ENCODE measurements at places on chromosomes 1 and 21. TPM values are rescaled to one million over a fixed set of nuclear protein-coding genes. Genes with fewer than 3 reads are reported as not detected.

GRCh38 chr1:155223047-155223446 is 14.6 kb downstream of the MTX1 start:
- DNase-seq, result peak; percentile 63

DNA sequence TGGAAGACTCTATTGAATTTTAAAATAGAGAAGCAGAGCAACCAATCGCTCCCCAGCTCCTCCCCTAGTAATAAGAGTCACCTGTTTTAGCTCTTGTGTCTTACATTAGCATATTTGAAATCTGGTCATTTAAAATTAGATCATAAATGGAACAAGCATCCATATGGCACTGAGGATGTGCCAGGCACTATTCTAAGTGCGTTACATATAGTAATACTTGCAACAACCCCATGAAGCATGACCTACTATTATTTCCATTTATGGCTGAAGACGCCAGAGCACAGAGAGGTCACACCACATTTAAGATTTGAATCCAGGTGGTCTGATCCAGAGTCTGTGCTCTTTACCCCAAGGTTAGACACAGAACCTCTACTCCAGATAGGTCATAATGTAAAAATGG is 82.0 kb upstream of the HIVEP3 start:
- no peak for DNase-seq

DNA sequence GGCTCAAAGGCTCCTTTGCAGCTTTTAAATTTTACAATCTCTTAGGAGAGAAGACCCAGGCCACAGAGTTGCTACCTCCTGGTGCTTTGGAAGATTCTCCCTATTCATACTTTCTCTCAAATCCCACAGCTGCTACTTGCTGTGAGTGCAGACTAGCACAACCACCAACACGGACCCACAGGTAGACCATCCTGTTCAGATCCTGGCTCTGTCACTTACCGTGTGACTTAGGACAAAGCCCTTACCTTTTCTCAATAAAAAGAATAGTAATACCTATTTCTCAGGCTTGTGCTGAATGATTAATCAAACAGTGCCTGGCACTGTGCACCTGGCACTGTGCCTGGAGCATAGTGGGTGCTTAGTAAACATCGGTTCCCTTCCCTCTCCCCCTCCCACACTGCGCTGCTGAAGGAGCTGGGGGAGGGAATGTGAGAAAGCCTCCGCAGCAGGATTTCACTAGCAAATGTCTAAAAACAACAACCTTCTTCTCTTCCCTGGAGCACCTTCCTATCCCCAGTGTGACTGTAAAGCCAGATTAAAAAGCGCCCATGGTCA is 81.7 kb downstream of the PGM1 start:
- no peak for DNase-seq

DNA sequence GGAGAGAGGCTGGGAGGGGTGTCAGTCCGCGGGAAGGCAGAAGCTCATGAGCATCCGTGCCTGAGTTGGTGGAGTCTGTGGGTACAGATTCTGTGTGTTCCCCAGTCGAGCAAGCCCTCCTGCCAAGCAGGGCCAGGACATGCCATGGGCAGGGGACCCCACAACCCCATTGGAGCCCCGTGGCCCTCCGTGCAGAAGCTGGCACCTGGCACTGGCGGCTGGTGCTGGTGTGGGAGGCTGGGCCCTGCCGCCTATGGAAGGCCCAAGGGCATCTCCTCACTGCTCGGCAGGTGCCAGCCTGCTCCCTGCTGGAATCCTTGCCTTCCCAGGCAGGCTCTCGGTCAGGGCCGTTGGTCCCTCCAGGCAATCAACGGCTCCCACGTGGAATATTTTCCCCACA is 73.7 kb downstream of the UBE2T start:
- DNase-seq, result no peak

DNA sequence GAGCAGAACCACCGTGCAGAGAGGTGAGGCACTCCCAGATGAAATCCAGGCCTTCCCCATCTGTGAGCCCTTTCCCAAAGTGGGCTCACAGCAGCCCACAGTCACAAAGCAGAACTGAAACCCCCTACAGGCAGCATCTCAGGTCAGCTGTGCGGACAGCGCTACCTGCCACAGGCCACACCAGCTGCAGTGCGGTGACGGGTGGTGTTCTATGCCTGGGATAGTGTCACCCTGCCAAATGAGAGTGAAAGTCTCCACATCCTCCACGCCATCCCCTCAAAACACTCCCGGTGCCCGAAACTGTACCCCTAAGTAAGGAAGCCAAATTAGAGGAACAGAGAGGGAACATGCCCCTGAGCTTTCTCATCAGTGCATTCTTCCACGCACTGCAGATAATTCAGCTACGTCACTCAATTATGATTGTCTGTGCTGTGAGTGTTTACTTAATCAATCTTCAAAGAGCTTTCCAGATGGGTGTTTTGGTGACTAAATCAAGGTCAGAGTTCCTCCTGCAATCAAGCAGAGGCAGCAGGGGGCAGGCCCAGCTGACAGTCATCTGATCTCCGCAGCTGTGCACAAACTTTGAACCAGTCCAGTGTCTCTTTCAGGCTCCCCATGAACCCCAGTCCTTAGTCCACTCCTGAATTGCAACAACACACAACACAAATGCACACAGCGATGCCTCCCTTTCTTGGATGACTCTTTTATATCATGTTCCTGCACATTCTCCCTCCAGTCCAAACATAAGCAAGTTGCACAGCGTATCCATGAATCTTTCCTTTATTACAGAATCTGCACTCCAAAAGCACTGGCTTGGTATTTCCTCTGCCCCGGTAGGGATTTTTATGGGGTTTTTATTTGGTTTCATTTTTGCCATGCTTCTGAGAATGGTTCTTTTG is 150.0 kb downstream of the TOMM20 start:
- DNase-seq, result peak; percentile 96

Gene GSTM3
- polyA plus RNA-seq, result 0.22 TPM

- peak; percentile 2 for DNase-seq
These were observed 28.4 kb downstream of the WDR4 start for GRCh38 chr21:42850866-42851391.

- DNase-seq, result no peak
These were observed 27.0 kb downstream of the NAV1 start for GRCh38 chr1:201565771-201566528.

GRCh38 chr1:96962751-96963211 is 241.2 kb downstream of the PTBP2 start:
- no peak for DNase-seq

GRCh38 chr1:208724079-208724478 is 479.9 kb upstream of the PLXNA2 start:
- no peak for DNase-seq

DNA sequence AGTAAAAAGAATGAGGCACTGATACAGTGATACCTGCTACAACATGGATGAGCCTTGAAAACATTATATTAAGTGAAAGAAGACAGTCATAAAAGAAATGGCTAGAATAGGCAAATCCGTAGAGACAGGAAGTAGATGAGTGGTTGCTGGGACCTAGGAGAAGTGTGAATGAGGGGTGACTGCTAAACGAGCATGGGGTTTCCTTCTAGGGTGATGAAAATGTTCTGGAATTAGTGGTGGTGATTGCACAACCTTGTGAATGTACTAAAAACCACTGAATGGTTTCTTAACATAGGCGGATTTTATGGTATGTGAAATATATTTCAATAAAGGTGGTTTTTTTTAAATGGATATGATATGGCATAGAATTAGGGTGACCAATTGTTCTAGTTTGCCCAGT is 12.6 kb upstream of the SERINC2 start:
- no peak for DNase-seq

Gene ARMH1
- 14.7 TPM for polyA plus RNA-seq

Gene SELP
- 0.85 TPM for polyA plus RNA-seq

Gene FASLG
- polyA plus RNA-seq, result not detected

Measured in CD14-positive monocyte (primary cell).